ENCODE measurements at places on chromosomes 16 and 17.

- DNase-seq: no peak
Observed at GRCh38 chr17:75403131-75403530, 2.3 kb downstream of the GRB2 start.

- DNase-seq: no peak
Observed at GRCh38 chr16:85206472-85207356, 94.4 kb upstream of the CIBAR2 start.

DNA sequence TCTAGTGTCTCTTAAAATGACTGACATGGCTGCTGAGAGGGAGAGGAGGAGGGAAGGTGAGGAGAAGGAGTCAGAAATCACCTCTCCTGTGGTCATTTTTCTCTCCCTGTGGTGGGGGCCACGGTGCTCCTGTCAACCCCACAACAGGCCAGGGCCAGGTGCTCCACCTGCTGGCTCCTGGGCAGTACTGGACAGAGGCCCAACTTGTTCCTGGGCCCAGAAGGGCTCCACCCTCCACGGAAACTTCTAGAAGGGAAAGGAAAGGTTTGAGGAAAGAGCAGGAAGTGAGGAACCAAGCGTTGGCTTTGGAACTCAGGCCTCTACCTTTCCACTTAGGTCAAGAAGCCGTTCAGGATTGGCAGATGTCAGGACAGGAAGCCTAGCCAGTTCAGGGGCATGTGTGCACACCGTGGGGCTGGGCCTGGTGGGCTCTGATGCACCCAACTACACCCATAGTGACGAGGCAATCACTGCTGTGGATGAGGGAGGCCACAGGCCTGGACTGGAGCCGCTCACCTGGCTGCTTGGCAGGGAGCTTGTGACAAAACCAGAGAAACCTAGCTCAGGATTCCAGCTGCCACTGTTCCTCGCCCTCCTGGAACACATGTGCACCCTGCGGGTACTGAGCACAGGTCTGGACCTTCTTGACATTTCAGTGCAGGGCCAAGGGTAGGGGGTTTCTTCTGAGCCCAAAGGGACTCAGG, 36.1 kb downstream of the WNT3 start:
- DNase-seq: no peak

- no peak for DNase-seq
Observed at GRCh38 chr16:52227851-52228250, 319.1 kb downstream of the TOX3 start.

DNA sequence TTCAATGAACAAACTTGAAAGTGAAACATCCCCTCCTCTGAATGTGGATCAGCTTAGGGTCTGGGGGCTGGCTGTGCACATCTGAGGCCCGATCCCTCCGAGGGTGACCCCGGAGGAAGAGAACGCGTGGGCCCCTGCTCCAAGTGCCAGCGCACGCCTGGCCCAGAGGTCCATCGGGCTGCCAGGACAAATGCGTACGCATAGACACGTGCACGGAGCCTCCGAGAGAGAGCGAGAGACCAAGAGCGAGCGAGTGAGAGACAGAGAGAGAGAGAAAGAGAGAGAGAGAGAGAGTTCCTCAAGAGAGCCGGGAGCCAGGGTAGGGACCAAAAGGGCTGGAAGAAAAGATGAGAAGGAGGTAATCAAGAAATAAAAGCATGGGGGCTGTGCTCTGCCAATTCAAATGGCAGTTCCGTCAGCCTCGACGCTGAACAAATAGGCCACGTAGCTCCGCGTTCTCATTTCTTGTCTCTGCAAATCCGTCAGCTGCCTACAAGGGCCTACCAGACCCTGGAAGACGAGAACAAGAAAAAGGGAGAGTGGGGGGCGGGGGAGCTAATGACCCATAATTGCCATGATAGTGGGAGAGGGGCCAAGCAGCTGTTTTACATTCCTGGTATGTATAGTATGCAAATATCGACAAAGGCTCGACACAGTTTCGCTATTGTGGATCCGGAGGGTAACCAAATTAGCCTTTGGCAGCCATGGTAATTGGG, 435.3 kb upstream of the ZFHX3 start:
- no peak for DNase-seq

GRCh38 chr17:66309793-66310192, 7.4 kb downstream of the PRKCA start:
- DNase-seq: no peak

GRCh38 chr16:67241008-67241900, 6.0 kb downstream of the FHOD1 start:
- no peak for DNase-seq

DNA sequence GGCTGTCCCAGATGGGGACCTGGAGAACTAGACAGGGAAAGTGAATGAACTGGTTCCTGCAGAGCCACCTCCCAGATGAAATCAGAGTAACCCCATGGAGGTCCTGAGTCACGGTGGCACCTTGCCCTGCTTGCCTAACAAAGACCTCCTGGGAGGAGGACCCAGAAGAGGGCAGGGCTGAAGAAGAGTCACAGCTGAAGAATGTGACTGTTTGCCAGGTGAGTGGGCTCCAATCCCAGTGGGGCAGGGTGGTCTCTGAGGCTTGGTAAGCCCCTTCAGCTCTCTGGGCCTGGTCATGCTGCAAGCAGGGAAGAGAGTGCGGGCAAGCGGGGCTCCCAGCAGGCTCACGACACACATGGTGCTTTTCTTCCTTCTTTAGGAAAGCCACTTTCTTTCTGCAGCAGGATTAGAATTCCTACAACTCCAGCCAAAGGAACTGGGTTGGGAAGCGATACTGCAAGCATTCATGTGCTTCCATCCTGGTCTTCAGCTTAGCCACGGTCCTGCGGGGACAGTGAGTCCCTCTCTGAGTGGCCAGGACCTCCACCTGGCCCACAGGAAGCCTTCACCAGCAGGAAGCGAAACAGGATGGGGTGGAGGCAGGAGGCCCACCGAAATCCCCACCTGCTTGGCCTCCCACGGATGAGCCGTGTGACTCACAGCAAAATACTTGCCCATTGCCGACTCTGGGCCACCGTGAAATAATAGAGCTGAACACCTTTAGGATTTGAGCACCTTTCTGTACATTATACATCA, 4.3 kb downstream of the C16orf74 start:
- no peak for DNase-seq

DNA sequence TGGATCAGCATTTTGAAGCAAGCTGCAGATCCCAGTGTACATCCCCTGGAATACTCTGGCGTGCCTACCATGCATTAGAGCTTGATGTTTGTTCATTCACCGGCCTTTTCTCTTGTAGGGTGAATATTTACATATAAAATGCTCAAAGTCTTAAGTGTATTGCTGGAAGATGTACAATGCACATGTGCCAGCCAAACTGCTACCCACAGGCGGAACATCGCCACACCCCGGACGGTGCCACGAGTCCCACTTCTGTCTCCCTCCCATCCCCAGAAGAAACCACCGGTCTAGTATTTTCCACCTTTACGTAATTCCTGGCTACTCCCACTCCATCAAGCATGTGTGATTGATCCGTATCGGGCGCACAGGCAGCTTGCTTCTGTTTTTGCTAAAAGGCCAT, 4.1 kb downstream of the SLC38A8 start:
- DNase-seq: no peak

- DNase-seq: no peak
Observed at GRCh38 chr17:57516290-57517230, 228.5 kb downstream of the CCDC182 start.

DNA sequence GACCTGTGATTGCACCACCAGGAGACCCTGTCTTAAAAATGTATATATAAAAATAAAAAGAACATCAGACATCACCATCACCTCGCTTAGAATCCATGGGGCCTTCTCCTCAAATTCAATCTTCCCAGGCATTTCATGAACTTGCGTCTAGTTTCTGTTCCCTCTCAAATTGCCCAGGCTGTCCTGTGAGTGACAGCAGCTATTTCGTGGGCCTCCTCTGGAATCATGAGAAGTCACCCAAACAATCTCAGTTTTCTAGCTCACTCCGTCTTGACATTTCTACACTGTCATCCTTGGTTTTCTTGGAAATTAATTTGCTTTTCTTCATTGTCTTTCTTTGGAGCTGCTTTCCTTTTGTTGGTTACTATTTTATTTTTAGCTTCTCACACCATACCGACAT, 7.3 kb downstream of the SLC52A1 start:
- no peak for DNase-seq

DNA sequence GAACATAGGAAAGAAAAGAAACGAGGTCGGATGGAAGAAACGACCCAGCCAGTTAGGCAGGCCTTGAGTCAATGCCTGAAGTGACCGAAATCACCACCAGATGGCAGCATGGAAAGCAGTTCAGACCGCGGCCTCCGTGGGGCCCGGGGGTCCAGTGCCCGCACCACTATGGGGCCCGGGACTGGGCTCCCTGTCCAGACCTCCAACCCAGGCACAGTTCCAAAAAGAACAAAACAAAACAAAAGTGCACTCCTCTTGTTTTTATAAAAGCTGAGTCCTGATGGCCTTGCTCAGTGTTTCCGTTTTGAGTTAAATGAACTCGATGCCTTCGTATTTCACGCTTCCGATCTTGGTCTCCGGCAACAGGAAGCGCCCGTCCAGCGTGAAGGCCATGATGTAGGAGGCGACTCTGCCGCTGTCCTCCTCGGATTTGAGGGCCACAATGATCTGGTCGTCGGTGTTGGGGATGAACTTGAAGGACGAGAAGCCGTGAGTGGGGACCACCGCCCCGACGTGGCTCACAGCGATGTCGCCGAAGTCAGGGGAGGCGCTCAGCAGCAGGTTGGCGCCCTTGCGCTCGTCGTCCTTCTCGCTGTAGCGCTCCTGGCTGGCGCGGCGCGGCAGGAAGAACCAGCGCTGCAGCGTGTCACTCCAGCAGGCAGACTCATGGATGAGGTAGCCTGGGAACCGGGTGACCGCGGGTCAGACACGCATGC, 13.7 kb upstream of the LGALS3BP start:
- DNase-seq: no peak

GRCh38 chr17:55347341-55347740, 74.3 kb downstream of the MMD start:
- no peak for DNase-seq

GRCh38 chr17:32759476-32759875, 117.4 kb downstream of the MYO1D start:
- DNase-seq: no peak

- no peak for DNase-seq
Observed at GRCh38 chr16:57955572-57956188, 15.2 kb downstream of the CNGB1 start.

- no peak for DNase-seq
Observed at GRCh38 chr16:84593825-84594724, 23.8 kb downstream of the COTL1 start.

GRCh38 chr17:15663176-15663575, 20.9 kb downstream of the TRIM16 start:
- DNase-seq: no peak

DNA sequence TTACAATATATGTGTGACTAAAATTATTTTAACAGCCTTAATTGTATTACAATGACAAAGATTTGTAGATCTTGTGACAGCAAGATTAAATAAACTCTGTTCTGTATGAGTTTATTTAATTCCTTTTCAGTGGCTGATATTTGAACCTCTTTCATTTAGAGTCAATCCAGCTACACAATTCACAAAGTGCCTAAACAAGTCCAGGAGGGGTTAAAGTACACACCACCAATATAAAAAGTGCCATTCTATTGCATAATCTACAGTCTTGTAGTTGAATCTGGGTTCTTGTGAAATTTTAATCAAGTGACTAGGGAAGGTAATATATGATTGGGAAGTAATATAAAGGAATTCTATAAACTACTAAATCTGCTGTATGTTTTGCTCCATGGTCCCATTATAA, 3.9 kb upstream of the NFAT5 start:
- DNase-seq: no peak

DNA sequence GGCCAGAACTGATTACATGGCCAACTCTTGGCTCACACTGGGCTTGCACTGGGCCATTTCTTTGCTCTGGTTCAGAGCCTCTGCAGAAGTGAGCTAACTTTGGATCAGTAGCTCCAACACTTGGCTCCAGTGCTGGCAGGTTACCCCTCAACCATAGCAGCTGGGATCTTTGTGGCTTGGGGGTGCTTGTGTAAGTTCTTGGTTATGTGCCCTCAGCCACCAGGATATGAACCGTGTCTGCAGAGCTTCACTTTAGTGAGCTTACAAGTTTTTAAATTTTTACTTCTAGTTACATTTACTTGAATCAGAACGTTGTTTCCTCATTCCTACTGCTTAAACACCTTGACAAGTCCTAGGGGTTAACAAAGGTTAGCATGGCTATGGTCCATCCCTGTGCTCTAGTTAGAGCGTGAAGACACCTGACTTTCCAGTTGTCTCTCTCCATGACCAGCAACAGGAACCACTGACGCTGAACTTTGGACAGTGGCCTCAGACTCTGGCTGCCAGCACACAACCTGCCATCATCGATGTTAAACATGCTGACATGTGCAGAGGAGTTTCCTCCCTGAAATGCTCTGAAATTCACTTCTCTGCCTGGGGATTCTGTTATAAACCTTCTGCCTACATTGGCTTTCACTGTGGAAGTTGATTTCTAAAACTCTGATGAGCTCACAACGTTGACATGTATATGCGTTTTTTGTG, 4.1 kb downstream of the PDF start:
- no peak for DNase-seq

- no peak for DNase-seq
Observed at GRCh38 chr17:17474341-17474740, 2.5 kb upstream of the MED9 start.

GRCh38 chr17:74080656-74081582, 122.6 kb upstream of the RPL38 start:
- no peak for DNase-seq

- DNase-seq: no peak
Observed at GRCh38 chr16:23072769-23073549, 76.3 kb downstream of the USP31 start.

DNA sequence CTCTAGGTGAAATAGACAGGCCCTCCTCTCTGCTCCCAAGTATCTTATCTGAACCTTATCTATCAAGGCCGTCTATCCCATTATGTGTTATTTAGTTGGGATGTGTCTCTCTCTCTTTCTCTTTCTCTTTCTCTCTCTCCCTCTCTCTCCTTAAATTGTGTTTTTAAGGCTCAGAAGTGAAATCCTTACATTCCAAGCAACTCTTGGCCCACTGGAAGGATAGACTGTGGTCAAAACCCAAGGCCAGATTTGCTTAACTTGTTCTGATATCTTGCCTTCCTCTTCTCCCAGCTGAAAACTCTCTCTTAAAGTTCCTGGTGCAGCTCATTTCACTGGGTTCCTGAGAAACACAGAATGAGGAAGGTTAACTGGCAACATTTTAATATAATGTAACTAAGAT, 14.7 kb downstream of the CDRT4 start:
- no peak for DNase-seq

DNA sequence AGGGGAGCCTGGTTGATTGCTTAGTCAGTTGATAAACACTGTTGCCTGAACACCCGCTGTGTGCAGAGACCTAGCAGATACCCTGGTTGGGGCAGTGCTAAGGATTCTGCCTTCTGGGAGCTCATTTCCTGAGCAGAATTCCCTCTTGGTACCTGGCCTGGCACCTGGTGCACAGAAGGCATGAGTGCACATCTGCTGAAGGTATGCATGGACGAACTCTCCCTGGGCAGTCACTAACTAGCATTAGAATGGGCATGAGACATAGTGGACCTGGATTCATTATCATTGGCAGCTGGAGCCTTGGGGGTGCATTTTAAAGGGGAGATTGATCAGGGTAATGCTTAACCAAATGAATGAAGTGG, 13.1 kb downstream of the ADCY7 start:
- DNase-seq: no peak

GRCh38 chr17:68060336-68060735, 24.8 kb downstream of the KPNA2 start:
- no peak for DNase-seq

- no peak for DNase-seq
Observed at GRCh38 chr16:10480151-10480550, 94.3 kb downstream of the ATF7IP2 start.

GRCh38 chr17:62696726-62697490, 69.4 kb downstream of the MRC2 start:
- no peak for DNase-seq

All from stimulated activated CD4-positive, alpha-beta T cell treated with anti-CD3 and anti-CD28 coated beads, Interleukin-15, amount 100 ng/mL, for 1 hour (primary cell).